Esophagus mucosa (tissue), 1 donor: ENCODE measurements at places on chromosomes 2 and 18. TPM values are rescaled to one million over a fixed set of nuclear protein-coding genes. Genes with fewer than 3 reads are reported as not detected.

Gene TPGS2
- 61.6 TPM for total RNA-seq

Gene NGEF
- 6.1 TPM for total RNA-seq

Gene CNTNAP5
- not detected for total RNA-seq

DNA sequence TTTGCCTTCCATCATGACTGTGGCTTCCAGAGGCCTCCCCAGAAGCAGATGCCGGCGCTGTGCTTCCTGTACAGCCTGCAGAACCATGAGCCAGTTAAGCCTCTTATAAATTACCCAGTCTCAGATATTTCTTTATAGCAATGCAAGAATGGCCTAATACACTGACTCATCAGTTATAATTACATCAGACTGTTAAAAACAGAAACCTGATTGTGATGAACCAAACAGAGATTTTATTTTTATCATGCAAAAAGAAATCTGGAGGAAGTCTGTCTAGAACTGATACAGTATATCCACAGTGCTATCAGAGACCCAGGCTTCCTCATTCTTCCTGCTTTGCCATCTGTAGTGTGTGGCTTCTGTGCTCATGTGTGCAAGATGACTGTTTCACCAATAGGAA lies 93.4 kb upstream of the MEX3C start:
- no peak for ATAC-seq

- ATAC-seq = peak; percentile 57
Measured at GRCh38 chr2:224038049-224038829, 847 bp downstream of the SERPINE2 start.

- no peak for ATAC-seq
Measured at GRCh38 chr2:109197491-109198418, 68.8 kb downstream of the SH3RF3 start.

GRCh38 chr18:28999726-29000125 lies 822.8 kb upstream of the CDH2 start:
- no peak for ATAC-seq

DNA sequence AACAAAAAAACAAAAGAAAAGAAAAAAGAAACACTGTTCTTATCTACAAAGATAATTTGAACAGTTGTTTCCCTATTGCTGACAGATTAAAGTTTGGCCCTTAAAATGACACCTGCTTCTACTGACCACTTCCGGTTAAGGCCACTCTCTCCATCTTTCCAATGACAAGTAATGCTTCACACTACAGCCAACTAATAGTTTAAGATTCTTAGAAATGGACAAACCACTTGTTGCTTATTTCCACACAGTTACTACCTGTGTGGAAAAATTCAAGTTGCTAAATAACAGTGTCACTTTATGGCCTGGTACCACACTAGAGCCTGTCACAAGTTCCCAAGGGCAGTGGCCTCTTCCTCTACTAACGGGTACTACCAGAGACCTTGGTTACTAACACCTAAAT lies 2.4 kb downstream of the TMEM185B start:
- ATAC-seq = no peak

GRCh38 chr2:75431763-75432162 lies 129.0 kb downstream of the EVA1A start:
- no peak for ATAC-seq

- ATAC-seq = peak; percentile 35
Measured at GRCh38 chr2:168456521-168457189, 583 bp downstream of the CERS6 start.

GRCh38 chr18:55886886-55887285 lies 298.9 kb upstream of the TCF4 start:
- no peak for ATAC-seq

DNA sequence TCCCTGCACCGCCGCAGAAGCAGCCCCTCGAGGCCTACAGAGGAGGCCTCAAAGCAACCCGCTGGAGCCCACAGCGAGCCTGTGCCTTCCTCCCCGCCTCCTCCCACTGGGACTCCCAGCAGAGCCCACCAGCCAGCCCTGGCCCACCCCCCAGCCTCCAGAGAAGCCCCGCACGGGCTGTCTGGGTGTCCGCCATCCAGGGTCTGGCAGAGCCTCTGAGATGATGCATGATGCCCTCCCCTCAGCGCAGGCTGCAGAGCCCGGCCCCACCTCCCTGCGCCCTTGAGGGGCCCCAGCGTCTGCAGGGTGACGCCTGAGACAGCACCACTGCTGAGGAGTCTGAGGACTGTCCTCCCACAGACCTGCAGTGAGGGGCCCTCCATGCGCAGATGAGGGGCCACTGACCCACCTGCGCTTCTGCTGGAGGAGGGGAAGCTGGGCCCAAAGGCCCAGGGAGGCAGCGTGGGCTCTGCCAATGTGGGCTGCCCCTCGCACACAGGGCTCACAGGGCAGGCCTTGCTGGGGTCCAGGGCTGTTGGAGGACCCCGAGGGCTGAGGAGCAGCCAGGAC lies 31.2 kb downstream of the GPC1 start:
- ATAC-seq = no peak

DNA sequence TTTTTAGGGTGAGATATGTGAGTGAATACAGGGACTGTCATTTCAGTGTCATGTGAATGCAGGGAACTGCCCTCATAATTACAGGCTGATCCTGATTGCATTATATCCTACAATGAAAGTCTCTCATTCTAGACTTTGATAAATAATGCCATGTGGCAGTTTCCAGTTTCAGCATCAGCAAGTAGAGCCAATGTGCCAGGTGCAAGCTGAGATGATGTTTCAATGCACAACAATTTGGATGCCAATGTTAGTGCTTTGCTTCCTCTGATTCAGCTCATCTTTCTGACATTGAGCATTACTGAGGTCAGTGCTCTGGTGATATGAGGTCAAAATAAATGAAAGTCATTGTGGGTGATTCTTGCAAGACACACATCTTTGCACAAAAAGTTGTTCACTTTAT lies 63.7 kb upstream of the TFPI start:
- no peak for ATAC-seq
